ENCODE measurements at places on chromosomes 12 and 14.

- DNase-seq: no peak
Observed at GRCh38 chr12:121620333-121620891, 5.9 kb upstream of the ORAI1 start.

DNA sequence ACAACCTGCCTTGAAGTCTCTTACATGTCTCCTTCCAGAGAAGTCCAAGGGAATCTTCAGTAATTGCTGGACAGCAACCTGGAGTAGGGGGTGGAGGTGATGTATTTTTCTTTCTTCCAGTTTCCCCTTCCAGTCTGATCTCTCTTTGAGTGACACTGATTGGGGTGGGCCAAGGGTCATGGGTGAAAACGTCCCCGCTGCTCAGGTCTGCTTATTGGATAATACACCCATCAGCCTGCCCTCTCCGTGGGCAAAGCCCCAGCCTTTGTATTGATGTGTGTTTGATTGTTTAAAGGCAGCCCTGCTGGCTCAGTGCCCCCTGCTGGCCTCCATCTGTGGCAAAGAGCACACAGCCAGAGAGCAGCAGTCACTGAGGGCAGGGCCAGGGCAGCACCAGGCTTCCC is 35.7 kb upstream of the ATP2A2 start:
- no peak for DNase-seq

- no peak for DNase-seq
Observed at GRCh38 chr12:131088701-131089530, 135.2 kb downstream of the ADGRD1 start.

GRCh38 chr12:68358532-68359485 is 26.6 kb upstream of the MDM1 start:
- peak; percentile 84 for DNase-seq

DNA sequence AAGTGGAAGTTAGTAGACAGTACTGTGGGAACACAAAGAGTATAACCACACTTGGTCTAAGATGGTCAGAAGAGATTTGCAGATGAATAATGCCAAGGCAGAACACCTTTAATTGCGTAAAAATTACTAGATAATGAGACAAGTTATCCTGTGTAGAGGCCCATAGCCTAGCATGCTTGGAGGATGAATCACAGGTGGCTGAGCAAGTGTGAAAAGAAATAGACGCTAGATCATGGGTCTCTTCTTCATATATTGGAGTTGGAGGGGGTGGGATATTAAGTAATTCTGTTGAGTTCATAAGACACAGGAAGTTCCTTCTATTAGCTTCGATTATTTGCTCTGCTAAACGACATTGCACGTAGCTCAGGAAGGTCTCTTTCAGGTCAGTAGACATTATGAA is 454.3 kb upstream of the LMO3 start:
- DNase-seq: no peak

DNA sequence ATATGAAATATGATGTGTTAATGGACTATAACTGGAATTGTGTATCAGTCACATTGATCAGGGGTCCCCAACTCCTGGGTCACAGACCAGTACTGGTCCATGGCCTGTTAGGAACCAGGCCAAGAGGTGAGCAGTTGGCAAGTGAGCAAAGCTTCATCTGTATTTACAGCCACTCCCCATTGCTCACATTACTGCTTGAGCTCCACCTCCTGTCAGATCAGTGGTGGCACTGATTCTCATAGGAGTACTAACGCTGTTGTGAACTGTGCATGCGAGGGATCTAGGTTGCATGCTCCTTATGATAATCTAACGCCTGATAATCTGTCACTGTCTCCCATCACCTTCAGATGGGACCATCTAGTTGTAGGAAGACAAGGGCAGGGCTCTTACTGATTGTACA is 72.3 kb downstream of the CDK17 start:
- no peak for DNase-seq

GRCh38 chr14:38887696-38888095 is 215.3 kb downstream of the SEC23A start:
- no peak for DNase-seq

- no peak for DNase-seq
Observed at GRCh38 chr14:99664058-99664936, 19.4 kb downstream of the HHIPL1 start.

DNA sequence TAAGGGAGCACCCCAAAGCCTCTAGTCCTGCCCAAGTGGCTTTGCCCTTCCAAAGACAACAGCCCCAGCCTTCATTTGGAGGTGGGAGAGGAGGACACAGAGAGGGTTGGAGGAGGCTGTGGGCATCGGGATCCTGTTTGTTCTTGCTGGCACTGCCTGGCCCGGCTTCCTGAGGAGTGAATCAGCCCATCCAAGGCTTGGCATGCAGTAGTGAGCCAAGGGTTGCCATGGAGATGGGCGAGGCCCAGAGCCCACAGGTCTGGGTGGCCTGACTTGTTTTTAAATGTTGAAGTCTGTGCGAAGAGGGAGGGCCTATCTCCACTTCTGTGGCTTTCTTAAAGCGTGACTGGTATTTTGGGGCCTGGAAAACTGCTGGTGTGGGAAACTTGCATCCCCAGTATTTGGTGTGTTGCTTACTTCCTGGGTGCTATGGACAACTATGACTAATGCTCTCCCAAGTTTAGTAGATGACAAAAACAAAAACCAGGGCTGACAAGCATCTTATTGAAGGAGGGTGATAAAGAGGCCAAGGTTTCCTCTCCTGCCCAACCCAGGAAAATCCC is 15.8 kb downstream of the CD9 start:
- DNase-seq: peak; percentile 92

DNA sequence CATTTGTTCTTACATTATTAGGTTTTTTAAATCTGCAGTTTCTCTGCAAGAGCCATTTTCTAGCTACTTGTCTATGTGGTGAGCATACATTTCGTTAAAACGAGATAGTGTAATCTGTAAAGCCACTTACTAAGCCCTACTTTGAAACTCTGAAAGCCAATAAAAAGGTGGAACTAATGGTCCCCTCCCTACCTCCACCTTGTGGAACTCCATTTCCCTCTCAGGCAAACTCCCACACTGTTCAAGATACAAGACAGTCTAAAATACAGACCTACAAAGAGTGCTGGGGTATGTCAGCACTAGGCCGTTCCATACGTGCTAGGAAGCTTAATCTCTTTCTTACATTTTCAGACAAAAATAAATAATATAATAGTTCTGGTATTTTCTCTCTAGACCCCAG is 74.1 kb downstream of the DUSP6 start:
- no peak for DNase-seq

DNA sequence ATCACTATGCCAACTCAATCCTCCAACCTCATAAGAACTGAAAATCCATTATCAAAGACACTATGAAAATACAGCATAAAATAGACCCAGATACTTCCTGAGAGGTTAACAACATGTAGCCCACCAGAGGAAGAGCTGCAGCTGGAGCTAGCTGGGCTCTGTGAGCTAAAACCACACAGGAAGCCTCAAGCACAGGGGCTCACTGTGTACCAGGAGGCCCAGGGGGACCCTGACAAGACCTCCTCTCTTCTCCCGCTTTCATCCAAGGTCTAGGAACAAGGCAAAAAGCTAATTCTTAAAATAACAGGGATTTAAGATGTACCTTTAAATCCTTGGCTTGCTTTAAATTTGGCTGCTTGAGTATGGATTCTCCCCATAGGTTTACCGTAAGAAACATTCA is 53.6 kb downstream of the EIF2S3B start:
- no peak for DNase-seq

DNA sequence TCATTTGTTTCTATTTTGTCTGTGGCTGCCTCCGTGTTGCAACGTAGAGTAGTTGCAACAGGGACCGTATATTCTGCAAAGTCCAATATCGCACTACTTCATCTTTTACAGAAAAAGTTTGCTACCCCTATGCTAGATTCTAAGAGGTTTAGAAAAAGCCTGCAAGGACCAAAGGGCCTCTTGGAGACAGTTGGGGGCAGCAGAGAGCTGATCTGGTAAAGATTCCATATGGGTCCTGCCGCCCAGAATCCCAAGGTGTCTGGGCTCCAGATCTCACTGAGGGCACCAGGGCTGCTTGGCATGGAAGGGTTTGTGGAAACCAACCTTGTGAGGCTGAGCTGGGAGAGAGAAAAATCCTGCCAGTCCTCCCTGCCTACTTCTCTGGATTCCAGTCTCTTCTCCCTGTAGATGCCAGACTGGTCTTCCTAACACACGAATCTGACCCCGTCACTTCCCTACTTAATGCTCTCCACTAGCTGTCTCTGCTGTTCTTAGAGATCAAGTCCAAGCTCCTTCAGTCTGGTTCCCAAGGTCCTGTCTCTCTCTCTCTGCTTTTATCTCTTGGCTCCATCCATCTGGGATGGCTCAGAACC is 74.6 kb downstream of the GLRX5 start:
- peak; percentile 3 for DNase-seq

DNA sequence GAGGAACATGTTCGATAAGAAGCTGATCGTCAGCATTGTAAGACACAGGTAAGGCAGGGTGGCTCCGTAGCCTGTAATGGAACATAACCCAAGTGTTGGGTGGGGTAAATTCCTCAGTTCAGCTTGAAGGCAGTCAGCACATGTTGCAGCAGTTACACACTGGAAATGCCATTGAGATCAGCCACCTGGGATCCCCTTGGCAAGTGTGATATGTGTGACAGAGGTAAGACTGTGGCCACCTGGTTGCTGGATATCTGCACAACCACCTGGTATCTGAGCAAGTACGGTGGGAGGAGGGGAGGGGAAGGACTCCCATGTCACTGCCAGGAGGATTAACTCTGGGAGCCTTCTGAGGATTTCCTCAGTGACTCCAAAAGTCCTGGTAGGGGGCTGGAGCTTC is 158.0 kb upstream of the CAND1 start:
- no peak for DNase-seq

- DNase-seq: no peak
Observed at GRCh38 chr12:97324471-97324870, 138.1 kb upstream of the RMST start.

- DNase-seq: peak; percentile 80
Observed at GRCh38 chr14:60622210-60622916, 26.9 kb downstream of the SIX1 start.

- no peak for DNase-seq
Observed at GRCh38 chr12:74790931-74791330, 253.3 kb downstream of the ATXN7L3B start.

- DNase-seq: no peak
Observed at GRCh38 chr14:41785696-41786095, 179.0 kb downstream of the LRFN5 start.

DNA sequence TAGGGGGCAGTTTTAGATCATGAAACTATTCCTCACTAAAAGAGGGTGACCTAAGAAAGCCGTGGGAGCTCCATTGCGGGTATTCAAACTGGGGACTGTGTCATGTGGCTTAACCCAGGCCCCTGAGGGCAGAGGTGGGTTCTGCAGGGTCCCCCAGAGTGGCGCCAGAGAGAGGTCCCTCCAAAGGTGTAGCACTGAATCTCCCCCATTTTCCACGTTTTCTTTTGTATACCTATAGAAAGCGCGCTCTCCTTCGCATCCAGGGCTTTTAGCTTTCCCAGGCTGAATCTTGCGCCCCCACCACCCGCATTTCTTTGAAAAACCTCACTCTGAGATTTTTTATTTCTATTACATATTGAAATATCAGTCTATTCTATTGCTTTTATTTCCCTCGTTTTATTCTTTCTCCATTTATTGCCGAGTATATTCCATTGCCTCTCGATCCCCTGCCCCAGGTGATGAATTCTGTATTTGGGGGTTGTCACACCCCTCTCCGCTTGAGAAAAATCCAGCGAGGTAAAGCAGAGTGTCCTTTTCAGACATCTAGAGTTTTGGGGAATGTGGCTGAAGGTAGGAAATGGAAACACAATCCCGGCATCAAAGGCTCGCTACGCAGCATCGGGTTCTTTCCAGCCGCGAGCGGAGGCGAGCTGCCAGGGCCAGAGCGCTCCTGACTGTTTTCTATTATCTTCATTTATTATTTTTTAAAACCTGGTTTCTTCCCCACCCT is 870 bp upstream of the HOXC13 start:
- DNase-seq: no peak

DNA sequence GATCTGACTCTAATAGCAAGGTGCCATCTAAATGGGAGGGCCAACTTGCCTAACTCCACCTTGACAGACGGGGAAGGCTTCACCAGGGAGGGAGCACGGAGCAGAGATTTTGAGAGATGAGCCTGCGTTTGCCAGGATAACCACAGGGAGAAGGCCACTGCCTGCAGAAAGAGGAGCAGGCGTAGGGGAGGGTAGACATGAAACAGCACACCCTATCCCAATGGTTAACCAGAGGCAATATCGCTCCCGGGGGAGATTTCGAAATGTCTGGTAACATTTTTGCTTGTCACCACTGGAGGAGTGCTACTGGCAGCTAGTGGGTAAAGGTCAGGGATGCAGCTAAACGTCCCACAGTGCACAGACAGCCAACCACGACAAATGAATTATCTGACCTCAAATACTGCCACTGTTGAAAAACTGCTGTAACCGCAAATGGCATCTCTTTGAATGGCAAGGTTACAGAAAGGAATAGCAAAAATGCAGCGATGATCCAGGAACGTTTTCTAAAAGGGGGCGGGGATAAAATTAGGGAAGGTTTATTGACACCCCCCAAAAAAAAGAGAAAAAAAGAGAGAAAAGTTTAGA is 126.0 kb upstream of the ATF7IP start:
- DNase-seq: peak; percentile 24

- DNase-seq: no peak
Observed at GRCh38 chr14:102764220-102764671, 13.0 kb upstream of the TRAF3 start.

- DNase-seq: no peak
Observed at GRCh38 chr12:71455028-71455737, 15.6 kb downstream of the LGR5 start.

GRCh38 chr12:32030151-32030550 is 70.9 kb downstream of the RESF1 start:
- no peak for DNase-seq

GRCh38 chr12:19299765-19300164 is 139.5 kb upstream of the AEBP2 start:
- DNase-seq: peak; percentile 31

DNA sequence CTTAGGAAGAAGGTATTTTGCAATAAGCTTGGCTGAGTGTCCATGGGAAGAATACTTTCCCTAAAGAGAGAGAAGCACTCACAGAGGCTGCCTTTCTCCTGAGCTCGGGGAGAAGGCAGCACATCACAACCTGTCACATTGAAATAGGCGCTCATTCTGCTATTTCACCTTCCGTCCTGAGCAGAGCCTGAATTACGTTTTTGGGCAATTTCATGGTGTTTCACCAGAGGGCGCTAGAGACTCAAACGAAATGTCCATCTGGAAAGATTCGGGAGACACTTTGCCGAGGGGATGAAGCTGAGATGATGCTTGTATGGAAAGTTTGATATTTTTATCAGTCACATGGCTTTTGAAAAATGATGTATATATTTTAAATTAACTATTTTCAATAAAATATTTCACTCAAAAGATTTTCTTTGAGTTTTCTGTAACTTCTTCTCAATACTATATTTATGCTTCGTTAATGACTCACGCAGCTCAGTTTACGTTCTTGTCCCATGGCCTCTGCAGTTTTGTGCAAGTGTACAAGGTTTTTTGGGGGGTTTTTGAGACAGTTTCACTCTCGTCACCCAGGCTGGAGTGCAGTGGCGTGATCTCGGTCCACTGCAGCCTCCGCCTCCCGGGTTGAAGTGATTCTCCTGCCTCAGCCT is 17.4 kb upstream of the B4GALNT3 start:
- peak; percentile 40 for DNase-seq

- no peak for DNase-seq
Observed at GRCh38 chr12:39736406-39736805, 116.8 kb upstream of the ABCD2 start.

Data from astrocyte of the spinal cord (primary cell).